ENCODE measurements at places on chromosomes 11 and 22. TPM values are rescaled to one million over a fixed set of nuclear protein-coding genes. Genes with fewer than 3 reads are reported as not detected.

DNA sequence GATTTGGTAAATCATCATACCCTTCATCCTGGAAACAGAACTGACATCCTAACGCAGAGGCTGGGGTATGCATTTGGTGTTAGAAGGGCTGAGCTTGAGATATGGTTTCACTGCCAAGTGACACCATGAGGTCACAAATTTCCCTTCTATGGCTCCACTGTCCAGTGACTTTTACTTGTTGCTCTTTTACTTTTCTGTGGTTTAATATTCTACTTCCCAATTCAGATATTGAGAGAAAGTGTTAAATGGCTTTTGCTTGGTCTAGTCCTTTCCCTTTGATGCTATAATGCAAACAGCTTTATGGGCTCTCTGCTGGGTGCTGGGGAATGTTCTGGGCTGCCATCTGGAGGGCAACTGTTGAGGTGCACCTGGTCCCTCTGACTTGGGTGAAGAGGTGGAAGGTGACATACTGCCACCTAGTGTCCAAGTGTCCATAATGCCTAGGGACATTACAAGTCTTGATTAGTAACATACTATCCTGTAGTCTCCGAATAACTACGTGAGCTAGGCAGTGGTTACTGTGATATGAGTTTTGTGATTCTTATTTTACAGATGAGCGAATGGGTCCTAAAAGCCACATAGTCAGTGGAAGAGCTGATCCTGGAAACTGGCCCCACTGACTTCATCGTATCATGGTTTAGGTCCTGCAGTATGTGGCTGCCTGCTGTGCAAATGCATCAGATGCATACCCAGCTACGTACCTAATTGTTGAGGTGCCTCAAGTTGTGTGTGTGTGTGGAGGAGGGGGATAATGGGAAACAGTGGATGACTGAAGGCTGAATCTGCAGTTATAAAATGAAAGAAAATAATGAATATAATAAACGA, 149.1 kb upstream of the RAG2 start:
- peak; percentile 92 for DNase-seq

DNA sequence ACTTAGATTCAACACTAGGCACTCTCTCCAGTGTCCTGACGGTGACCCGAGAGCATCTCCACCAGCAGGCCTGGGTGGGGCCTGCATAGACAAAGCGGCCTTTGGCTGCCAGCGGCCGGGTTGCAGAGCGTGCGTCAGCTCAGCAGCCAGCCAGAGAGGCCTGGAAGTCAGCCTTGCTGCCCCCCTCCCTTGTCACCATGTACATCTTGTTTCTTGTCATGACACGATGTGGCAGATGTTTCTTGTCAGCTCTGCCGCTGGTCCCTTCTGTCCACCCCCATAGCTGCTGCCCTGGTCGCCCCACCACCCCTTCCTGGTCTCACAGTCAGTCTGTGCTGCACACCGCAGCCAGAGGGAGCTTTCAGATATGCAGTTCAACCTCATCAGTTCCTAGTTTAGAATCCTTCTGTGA, 33.1 kb upstream of the CBX7 start:
- DNase-seq: no peak

DNA sequence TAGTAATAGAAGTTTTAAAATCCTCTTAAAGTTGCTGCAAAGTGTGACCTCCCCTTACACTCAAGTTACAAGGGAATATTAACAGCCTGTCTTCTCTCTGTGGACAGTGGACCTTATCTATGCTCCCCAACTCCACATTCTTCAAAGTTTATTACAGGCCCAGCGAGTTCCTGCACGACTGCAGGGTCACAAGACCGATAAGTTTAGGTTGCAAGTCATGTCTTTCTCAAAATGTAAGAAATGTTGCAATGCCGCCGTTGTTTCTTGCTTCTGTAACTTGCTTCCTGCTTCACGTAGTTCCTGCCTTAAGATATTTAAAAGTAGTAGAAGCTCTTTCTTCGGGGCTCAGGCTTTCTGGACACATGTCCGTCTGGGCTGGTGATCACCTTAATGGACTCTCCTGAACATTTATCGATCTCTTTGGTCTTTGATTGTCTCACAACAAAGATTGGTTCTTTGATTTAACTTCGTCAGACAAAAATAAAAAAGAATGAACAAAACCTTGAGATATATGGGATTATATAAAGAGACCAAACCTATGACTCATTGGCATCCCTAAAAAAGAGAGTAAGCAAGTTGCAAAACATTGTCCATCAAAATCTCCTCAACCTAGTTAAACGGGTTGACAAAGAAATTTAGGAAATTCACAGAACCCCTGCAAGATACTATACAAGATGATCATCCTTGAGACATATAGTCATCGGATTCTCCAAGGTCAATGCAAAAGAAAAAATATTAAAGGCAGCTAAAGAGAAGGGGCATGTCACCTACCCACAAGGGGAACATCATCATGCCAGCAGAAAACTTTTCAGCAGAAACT, 45.4 kb upstream of the GLYAT start:
- DNase-seq: no peak

GRCh38 chr22:19709063-19709769, 5.1 kb upstream of the SEPTIN5 start:
- no peak for DNase-seq

- peak; percentile 88 for DNase-seq
Measured at GRCh38 chr11:33857933-33858371, 33.9 kb downstream of the LMO2 start.

DNA sequence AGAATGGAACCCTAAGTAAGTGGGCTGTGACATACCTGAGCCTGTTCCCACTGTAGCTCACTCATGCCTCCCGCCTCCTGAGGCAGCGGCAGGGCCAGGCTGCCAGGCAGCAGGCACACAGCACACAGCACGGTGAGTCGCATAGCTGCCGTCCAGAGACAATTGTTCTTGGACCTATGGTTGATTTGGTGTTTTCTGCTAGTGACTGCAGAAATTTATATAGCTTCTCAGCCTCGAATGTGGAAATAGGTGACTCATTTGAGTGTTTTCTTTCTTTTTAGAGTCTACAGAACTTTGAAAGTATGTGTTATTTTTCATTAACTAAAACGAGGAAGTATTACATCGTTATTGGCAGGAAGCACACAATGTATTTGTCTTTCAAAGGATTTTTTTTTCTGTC, at the start of gene MMP7:
Gene MMP7, minus strand, starts transcription at position 190 of the 400 bp plus-strand sequence. Its CDS starts 47 bp downstream, at position 143.
- DNase-seq: no peak

GRCh38 chr11:120222916-120223315, 12.1 kb downstream of the OAF start:
- DNase-seq: no peak

- no peak for DNase-seq
Measured at GRCh38 chr22:38040953-38041759, 16.0 kb upstream of the PICK1 start.

DNA sequence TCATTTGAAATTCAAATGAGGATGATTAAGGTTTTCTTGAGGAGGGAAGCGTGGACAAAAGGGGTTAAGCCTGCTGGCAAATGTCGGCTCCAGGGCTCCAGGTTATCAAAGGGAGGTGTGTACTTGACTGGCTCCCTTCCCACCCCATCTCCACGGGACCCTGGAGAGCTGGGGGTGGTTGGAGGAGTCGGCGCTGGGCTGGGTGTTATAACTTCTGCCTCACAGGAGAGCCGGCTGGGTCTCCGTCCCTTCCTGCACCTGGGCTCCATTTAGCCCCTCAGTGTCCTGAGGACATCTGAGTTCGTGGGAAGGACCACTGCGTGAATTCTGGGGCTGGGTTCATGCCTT, 15.6 kb downstream of the POU2F3 start:
- no peak for DNase-seq

DNA sequence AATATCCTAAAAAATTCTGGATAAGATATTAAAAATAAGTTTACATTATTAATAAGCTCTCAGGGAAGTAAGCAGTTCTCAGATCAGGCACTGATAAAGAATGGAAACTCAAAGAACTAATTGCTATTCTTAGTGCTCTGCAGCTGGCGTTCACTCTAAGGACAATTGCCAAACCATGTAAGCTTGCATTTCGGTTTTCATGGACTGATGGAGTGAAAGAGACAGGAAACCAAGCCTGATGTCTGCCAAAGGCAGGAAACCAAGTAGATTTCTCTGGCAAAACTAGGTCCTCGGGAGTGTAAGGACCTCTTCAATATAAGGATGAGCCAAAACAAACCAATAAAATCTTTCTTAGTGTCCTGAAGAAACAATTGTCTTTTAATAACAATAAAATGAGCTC, 355.2 kb downstream of the RAB38 start:
- DNase-seq: no peak

- DNase-seq: no peak
Measured at GRCh38 chr11:34155757-34156062, 50.3 kb downstream of the NAT10 start.

DNA sequence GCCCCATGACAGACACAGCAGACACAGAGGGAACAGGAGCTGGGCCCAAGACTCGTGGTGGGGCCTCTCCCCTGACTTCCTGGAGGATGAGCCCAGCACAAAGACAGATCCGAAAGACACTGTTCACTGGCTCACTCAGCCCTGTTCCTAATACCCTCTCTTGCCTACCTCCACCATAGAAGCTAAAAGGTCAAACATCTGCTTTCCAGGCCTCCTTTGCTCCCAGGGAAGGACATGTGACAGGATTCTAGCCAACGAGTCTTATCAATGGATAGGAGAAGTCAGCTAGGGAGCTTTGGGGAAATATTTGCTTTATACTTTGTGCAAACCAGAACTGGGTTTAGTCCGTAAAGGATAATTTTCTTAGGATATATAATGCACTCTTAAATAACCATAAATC, 8.4 kb upstream of the CLMP start:
- DNase-seq: no peak

- DNase-seq: no peak
Measured at GRCh38 chr22:49575703-49576081, 252.0 kb downstream of the BRD1 start.

- no peak for DNase-seq
Measured at GRCh38 chr11:70671083-70671482, 272.8 kb downstream of the CTTN start.

DNA sequence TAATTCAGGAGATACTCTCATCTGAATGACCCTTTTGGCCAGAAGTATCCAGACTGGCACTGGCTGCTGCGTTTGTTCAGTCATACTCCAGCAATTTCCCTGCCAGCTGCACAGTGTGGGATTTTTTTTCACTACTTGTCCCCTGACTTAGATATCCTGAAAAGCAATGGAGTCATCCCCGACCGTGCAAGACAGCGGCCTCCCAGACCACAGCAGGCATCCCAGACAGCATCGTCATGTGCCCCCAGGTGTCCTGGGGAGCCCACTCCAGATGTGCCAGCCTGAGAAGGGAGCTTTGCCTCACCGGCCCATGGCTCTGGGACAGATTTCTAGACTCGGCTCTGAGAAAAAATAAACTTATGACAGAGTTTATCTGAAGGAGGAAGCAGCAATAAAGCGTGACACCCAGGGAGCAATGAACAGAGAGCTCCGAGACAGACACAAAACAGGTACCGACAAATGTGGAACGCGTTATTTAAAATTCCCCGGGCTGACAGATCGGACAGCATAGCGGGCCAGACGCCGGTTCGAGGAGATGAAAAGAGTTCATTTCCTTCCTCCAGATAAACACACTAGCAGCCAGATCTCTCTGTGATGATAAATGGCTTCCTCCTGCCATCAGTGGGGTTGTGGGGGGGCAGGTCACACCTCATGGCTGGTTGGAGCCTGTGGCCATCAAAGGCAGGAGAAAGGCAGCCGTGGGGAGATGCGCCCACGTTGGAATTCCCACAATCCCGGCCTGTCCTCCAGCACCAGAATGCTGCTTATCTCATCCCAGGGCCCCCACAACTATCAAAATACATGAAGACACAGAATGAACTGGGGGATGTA, 106.4 kb upstream of the FGF3 start:
- DNase-seq: no peak

GRCh38 chr11:95231881-95232605, 1.0 kb upstream of the SESN3 start:
- peak; percentile 84 for DNase-seq

DNA sequence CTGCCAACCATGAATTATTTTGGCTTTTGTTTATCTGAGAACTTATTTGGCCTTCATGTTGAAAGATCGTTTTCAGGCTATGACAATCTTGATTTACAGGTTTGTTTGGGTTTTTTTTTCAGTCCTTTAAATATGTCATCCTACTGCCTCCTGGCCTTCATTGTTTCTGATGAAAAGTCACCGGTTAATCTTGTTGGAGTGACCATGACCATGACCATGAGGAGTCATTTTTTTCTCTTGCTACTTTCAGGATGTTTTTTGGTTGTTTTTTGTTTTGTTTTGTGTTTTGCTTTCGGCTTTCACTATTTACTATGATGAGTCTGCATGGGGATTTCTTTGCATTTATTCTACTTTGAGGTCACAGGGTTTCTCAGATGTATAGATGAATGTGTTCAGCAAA, 81.6 kb downstream of the BRD1 start:
- no peak for DNase-seq

DNA sequence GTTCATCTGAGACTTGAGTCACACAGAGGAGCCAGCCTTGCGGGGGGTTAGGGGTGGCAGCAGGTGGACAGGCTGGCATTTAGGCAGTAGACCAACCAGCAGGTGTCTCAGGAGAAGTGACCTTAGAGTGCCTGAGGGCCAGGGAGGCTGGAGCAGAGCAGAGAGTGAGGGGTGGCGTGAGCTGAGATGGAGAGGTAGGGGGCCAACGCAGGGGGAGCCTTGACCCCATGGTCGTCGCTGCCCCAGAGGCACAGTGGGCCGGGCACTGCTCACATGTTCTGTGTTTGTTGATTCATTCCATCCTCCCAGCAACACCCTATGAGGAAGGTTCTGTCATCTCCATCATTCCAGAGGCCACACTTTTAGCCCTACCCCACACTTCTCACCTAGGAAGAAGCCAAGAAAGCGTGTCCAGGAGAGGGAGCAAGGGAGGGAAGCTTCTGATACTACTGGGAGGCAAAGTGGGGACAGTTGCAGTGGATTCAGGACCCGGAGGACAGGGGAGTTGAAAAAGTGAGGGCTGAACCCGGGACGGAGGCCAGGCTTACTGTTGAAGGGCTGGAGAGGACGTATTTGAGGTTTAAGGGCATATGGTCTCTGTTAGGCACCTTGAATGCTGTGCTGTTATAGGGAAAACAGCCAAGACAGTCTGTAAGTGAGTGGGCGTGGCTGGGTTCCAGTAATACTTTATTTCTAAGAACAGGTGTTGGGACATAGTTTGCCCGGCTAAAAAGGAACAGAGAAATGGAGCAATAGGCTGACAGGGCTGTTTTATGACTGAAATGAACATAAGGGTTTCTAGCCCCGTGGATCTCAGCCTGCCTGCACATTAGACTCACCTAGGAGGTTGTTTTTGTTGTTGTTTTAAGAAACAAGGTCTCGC, 7.3 kb downstream of the SART1 start:
- no peak for DNase-seq

GRCh38 chr11:130180491-130180890, 20.9 kb downstream of the ST14 start:
- no peak for DNase-seq

BIRC3 gene
- total RNA-seq: 100 TPM

KRTAP5-7 gene
- not detected for total RNA-seq

F2 gene
- not detected for total RNA-seq

SPI1 gene
- not detected for total RNA-seq

OR6T1 gene
- total RNA-seq: not detected

BLID gene
- total RNA-seq: not detected

MLC1 gene
- not detected for total RNA-seq

PLAAT3 gene
- total RNA-seq: 3.5 TPM

NXPE2 gene
- not detected for total RNA-seq

MIOX gene
- 0.31 TPM for total RNA-seq

PGA4 gene
- total RNA-seq: not detected

SYCE3 gene
- 2.0 TPM for total RNA-seq

Measured in activated naive CD4-positive, alpha-beta T cell treated with anti-CD3 and anti-CD28 coated beads for 36 hours (primary cell).